ENCODE measurements at places on chromosomes 11 and 22.

- DNase-seq, result no peak
These were observed 61.6 kb upstream of the PPARA start for GRCh38 chr22:46088541-46089311.

- peak; percentile 47 for DNase-seq
These were observed 670 bp downstream of the NEFH start for GRCh38 chr22:29480512-29481264.

DNA sequence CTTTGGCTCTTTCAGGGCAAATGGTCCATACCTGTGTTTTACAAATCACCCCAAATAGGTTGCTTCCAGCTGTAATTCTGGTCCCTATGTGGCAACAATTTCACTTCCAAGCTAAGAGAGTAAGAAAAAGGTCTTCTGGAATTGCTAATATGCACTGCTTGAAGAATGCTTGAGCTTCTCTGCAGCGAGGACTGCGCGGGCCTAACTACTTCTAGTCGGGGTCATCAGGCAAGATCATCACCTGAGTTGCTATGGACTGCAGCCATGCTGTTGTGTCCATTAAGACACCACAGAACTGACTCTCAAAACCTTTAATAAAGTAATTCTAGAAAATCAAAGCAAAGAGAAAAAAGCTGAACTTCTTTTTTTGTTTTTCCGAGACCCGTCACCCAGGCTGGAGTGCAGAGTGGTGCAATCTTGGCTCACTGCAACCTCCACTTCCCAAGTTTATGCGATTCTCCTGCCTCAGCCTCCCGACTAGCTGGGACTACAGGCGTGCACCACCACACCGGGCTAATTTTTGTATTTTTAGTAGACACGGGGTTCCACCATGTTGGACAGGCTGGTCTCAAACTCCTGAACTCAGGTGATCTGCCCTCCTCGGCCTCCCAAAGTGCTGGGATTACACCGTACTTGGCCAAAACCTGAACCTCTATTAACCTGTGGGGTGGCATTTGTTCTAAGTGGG lies 2.2 kb downstream of the JOSD1 start:
- DNase-seq, result no peak

GRCh38 chr11:30143098-30143705 lies 87.6 kb upstream of the FSHB start:
- DNase-seq, result no peak

DNA sequence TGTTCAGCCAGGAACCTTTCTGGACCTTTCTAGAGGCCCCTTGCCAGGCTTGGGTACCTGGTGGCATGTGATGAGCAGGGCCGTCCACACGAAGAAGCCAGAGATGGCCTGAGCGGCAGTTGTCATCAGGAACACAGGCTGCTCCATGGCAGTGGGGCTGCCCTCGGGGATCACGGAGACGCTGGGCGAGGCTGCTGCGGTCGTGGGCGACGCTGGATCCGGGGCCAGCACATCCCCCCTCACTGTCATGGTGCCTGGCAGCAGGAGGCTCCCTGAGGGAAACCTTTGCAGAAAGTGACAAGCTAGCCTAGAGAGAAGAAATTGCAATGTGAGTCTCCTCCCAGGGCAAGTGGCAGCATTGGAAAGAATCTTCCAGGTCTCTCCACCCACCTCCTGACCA lies 25.1 kb downstream of the TMEM184B start:
- DNase-seq, result no peak

GRCh38 chr11:68163691-68164090 lies 42.5 kb upstream of the CHKA start:
- no peak for DNase-seq
